ENCODE measurements at places on chromosomes 4 and X.

DNA sequence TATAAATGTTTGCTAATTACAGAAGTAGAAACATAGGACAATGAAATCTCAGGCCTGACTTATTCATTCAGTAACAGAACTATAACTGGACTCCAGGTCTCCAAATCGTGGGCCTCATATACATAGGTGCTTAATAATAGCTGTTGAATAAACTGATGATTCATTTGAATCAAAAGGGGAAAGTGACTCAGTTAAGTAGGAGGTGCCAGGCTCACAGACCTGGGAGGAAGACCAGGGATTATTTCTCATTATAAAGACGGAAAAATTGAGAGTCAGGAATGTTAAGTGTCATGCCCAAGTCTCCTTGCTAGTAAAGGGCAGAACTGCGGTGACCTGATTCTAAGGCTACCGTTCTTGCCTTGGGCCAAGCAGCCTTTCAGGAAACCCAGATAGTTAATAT is 131.5 kb downstream of the HS3ST1 start:
- DNase-seq, result no peak

GRCh38 chr4:170090352-170091052 is 746 bp upstream of the AADAT start:
- no peak for DNase-seq

GRCh38 chrX:5936438-5936837 is 292.2 kb downstream of the NLGN4X start:
- DNase-seq, result no peak

DNA sequence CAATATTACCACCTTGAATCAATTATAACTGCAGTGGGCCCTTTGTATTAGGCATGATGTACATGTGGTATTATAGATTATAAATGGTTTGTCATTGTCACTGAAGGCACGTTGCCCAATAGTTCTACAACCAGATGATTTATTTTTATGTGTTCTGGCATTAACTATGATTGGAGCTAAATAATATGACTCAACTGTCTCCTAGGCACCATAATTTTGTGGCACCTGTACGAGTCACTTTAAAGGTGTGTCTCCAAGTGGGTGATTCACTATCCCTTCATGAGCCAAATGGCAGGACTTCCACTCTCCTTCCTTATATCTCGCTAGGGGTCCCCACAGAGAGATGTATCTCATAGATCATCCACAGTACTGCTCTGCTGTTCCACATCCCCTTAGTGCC is 6.1 kb upstream of the SMPX start:
- no peak for DNase-seq

DNA sequence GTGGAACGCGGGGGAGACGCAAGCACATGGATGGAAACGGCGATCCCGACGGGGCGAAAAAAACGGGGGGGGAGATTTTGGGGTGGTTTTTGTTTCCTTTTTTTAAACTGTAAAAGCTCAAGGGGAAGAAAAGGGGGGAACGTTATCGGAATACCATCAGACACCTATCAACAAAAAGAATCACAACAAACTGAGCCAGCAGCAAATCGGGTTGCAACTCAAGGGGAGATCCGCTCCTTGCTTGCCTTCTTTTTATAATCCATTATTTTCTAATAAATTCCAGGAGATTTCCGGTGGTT is 616 bp downstream of the MAML3 start:
- no peak for DNase-seq

All from activated CD8-positive, alpha-beta memory T cell treated with anti-CD3 and anti-CD28 coated beads for 4 hours (primary cell).